NCI-H2081 treated with DMSO at 0.1 percent for 48 hours (cell line): ENCODE measurements at places on chromosomes 16 and 17.

GRCh38 chr17:5793899-5794298 is 209.6 kb upstream of the NLRP1 start:
- no peak for DNase-seq

DNA sequence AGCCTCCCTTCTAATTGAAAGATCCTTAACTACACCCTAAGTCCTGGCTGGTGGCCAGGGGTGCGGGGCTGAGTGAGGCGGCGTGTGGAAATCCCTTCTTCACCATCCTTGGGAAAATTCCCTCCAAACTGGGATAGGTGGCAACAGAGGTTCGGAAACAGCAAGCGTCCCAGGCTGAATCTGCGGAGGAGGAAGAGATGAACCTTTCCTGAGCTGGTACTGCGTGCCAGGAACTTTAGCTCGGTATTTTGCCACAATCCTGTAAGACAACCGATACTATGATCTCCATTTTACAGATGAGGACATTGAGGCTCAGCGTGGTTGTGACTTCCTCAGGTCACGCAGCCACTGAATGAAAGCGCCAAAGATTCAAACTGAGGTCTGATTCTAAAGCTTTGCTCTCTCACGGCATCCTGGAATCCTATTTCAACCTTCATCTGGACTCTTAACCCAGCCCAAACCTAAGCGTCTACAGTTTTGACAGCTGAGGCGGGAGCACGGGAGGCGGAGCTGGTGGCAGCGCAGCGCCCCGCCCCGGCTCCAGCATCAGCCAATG is 583 bp upstream of the CYLD start:
- no peak for DNase-seq

- DNase-seq = no peak
Measured at GRCh38 chr16:76345163-76345661, 68.0 kb downstream of the CNTNAP4 start.

DNA sequence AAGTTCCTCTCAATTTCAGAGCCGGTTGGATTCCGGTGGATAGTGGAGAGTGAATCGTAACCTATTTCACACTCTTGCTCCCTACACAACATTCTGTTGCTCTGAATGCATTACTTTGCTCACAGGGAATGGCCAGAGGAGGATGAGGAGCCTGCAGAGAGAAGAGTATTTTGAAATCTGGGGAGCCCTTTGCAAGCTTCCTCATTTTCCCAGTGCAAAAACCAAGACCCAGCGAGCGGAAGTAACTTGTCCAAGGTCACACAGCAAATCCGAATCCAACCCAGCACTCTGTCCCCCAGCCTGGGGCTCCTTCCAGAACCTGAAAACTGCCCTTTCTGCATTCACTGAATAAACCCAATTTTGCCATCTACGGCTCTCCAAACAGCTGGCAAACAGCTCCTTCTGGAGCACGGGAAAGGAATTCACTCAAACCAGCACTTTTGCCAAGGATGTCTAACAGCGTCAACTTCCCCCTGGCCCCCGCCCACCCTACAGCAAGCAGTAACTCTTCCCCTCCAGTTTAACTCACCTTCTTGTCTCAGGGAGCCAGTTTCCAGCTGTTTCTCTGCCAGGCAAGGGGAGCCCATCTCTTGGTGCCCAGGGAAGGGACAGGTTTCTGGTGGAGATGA is 557 bp downstream of the KCNG4 start:
- no peak for DNase-seq

GRCh38 chr17:79047923-79048825 is 24.2 kb downstream of the C1QTNF1 start:
- no peak for DNase-seq

DNA sequence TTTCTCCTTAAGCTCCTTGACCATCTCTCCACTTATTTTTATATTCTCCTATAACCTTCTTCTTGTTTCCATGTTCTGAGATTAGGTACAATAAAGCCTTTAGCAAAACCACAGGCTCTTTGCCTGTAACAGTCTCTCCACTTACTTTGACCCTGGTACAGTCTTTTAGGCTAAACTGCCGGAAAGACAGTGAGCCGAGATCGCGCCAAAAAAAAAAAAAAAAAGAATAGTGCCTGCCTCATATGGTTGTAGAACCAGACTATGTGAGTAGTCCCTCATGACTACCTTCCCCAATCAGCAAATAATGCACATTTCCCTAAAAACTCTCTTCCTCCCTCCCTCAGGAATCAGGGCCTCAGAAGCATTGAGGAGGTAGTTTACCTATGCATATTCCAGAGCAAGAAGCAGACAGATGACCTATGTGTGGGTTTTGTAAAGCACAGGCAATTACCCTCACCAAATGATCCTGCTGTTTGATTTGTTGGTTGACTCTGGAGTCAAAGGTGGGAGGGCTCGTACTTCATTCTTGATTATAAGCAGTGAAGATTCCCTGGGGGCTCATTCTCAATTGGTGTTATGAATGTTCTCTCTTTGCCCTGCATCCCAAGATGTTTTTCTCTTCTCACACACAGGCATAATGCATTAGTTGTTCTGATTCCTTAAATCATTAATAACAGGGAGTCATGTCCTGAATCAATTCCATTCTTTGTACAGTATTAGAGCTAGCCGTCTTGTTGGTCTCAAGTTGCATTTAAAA is 8.9 kb upstream of the NME1 start:
- no peak for DNase-seq

- no peak for DNase-seq
Measured at GRCh38 chr17:50511058-50511457, 2.8 kb downstream of the MYCBPAP start.

- no peak for DNase-seq
Measured at GRCh38 chr16:51550800-51551347, 399.8 kb upstream of the SALL1 start.

- DNase-seq = peak; percentile 12
Measured at GRCh38 chr17:74082886-74083285, 120.6 kb upstream of the RPL38 start.

GRCh38 chr16:66905633-66906539 is 12.8 kb downstream of the CDH16 start:
- no peak for DNase-seq

GRCh38 chr17:74219576-74220133 is 6.3 kb downstream of the TTYH2 start:
- no peak for DNase-seq

DNA sequence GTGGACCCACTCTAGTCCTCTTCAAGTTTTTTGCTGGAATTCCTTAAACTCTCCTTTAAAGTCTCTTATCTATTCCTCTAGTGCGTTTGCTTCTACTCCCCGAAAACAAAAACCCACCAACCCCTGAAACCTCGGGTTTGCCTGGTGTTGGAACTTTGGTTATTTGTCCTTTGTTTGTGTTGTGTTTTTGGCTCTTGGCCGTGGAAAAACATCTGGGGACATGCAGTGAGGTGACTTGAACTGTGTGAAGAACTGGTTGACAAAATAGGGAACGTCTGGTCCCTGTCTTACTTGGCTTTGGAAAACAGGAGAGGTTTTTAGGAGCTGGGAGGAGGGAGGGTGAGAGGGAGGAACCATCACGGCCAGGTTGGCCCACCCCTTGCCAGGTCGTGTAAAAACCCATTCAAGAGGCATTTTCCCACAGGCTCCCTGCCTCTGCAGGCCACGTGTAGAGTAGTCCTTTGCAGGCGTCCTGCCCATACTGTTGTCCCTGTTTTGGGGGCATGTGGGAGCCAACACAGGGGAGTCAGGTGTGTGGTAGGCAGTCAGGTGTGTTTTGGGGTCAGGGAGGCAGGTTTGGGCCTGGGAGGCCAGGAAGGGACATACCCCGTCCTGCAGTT is 169.3 kb downstream of the RAB11FIP4 start:
- DNase-seq = no peak

GRCh38 chr17:34306466-34306865 is 12.8 kb upstream of the CCL8 start:
- no peak for DNase-seq

GRCh38 chr17:76243826-76244679 is 3.8 kb upstream of the RNF157 start:
- DNase-seq = no peak

DNA sequence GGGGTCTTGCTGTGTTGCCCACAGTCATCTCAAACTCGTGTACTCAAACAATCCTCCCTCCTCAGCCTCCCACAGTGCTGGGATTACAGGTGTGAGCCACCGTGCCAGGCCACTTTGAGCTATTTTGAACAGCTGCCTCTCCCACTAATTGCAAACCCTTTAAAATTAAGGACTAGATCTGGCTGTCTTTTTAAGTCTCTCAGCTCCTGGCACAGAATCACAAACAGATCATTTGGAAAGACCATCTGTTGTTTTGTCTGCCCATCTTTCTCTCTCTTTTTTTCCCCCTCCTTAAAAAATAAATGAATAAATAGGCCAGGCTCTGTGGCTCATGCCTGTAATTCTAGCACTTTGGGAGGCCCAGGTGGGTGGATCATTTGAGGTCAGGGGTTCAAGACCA is 10.9 kb upstream of the STAT3 start:
- DNase-seq = no peak

GRCh38 chr17:66985338-66986237 is 21.1 kb downstream of the CACNG4 start:
- no peak for DNase-seq

GRCh38 chr16:80151722-80152111 is 389.1 kb upstream of the DYNLRB2 start:
- no peak for DNase-seq

- DNase-seq = no peak
Measured at GRCh38 chr16:29734786-29735185, 11.0 kb downstream of the C16orf54 start.

DNA sequence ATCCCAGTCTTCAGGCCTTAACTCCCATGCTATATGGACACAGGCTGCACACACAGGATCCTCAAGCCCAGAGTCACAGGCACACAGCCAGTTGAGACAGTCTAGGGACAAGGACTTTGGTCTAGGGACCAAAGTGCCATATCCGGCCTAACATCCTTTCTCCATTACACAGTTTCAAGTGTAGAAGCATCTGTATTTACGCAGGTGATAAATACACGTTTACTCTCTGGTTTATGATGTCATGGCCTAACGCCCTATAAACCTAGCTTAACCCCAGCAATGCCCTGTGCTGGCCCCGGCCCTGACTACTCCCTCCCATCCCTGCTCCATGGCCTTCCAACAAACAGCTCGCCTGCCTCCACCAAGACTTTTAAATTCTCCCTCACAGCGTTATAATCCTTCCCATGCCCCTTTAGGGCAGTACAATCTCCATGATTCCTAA is 17.1 kb downstream of the CUEDC1 start:
- no peak for DNase-seq

DNA sequence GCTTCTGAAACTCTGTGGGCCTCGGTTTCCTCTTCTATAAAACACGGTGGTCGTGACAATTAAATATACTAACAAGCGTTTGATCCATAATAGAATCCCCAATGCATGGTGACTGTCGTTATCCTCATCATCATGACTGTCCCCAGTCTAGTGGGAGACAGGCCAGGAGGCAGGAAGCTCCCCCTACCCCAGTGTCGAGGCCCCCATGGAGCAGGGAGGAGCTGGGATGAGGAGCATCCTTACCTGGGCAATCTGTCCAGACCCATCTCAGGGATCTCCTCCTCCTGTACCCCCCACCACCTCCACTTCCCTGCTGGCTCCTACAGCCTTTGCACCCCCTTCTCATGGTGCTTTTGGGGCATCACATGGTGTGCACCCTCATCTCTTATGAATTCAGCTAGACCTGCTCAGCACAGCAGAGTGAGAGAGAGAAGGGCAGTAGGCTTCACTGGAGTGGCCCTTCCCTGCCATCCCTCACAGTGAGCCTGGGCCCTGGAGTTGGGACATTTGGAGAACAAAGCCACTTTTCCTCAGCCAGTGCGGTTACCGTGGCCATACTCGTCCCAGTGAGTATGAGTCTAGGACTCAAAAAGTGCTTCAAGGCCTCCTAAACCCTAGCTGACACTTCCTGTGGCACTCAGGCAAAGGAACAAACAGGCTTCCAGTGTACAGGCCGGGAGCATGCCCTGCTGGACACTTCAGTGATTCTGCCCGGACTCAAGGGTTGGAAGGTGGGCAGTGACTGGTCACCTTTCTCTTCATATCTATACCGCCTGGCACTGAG is 148.6 kb downstream of the CLEC16A start:
- no peak for DNase-seq

DNA sequence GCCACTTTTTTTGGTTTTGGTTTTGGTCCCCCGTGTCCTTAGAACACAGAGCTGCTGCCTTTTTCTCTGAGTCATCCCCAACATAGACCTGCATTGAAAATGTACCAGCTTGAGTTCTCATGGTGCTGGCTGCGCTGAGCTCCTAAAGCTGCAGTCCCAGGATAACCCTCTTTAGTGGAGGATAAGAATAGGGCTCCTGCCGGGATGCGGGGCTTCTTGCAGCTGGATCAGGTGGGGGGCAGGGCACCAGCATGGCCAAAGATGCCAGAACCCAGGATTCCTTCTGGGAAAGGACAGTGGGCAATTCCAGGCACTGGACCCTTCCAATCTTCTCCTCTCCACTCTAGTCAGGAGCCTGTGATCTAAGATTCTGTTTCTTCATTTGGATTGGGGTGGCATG is 8.3 kb upstream of the CLUH start:
- no peak for DNase-seq

DNA sequence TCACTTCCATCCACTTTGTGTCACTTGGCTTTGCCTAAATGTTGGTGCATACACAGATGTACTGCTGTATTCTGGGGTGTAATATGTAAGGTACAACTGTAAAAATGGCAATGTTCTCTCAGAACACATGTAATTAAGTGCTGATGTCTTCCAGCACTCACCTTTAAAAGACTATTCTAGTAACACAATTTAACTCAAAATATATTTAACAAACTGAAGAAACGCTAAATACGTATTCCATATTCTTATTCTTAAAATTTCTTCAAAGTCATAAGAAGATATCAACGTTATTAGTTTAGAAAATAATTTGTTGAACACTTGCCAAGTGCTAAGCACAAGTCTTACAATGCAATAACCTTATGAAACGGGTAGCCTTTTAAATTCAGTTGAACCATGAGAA is 3.6 kb downstream of the CMC2 start:
- no peak for DNase-seq

DNA sequence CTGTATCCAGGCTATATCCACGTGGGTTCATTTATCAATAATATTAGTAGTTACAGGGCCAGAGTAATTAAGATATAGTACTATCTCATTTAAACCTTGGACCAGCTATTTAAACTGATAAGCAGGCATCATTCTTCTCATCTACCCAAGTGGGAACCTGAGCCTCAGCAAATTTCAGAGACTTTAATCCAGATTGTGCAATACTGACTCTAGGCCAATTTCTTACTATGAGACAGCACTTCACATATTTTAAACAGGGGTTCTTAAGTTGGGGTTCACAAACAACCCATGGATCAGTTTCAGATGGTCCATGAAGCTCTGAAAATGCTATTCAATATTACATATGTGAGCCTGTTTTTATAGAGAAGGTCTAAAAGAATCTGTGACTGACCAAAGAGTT is 302.7 kb upstream of the PSMD7 start:
- no peak for DNase-seq
